ENCODE measurements at places on chromosomes 1 and 21. TPM values are rescaled to one million over a fixed set of nuclear protein-coding genes. Genes with fewer than 3 reads are reported as not detected.

DNA sequence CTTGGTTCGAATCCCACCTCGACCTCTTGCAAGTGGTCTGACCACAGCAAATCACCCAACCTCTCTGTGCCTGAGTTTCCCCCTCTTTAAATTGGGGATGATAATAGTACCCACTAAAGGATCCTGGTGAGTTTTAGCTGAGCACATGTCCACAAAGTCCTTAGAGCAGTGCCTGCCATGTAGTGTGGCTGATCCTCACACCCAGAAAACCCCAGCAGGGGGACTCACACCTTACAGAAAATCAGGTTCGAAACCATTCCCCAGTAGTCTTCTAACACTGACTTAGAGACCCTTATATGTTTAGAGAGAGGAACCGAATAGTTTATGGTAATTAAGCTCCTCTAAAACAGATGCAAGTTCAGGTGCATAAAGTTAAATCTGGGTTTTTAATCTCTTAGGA is 89.0 kb downstream of the CAMTA1 start:
- DNase-seq: no peak
- H3K4me3 ChIP-seq: no peak overlapping the region
- peak overlapping the region; percentile 40 for H3K27ac ChIP-seq

CLIC6 gene
- 19.0 TPM for total RNA-seq

DNA sequence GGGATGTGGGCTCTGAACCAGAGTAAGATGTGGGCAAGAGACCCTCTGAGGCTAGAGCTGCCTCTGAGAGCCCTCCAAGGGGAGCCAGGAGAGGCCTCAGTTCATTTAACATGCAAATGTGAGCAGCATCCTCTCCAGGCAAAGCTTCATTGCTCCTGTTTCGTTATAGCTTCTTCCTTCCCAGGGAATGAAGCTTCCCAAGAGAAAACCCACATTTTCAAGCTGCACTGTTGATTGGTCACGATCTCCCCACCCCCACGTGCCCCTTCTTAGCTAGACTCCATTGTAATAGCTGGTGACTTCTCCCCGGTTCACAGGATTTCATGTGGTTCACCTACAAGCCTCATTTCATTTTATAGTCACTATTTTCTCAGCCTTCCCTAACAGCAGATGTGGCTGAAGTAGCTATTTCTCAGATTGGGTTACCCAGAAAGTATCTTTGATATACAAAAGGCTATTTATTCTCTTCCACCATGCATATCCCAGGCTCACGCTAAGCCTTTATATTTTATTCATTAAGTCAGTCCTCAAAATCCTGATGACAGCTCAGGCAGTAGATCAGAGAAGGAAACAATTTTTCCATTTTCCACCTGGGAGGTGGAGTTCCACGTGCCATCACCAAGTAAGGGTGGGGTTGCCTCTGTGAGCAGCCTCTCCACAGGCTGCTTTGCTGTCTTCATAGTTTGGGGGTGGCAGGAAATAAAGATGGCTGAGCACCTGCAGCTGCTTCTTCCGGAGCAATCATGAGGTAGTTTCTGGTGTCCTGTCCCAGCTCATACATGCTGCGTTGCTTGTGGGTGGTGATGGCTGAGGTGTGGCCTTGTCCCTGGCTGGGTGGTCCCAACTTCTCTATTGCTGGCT is 178.3 kb upstream of the RAB4A start:
- no peaks in the 10 kb centered on the region for H3K36me3 ChIP-seq
- H3K4me3 ChIP-seq: no peak overlapping the region
- H3K27me3 ChIP-seq: no peaks in the 10 kb centered on the region
- H3K4me1 ChIP-seq: peaks cover 20% of the 10 kb centered on the region

DNA sequence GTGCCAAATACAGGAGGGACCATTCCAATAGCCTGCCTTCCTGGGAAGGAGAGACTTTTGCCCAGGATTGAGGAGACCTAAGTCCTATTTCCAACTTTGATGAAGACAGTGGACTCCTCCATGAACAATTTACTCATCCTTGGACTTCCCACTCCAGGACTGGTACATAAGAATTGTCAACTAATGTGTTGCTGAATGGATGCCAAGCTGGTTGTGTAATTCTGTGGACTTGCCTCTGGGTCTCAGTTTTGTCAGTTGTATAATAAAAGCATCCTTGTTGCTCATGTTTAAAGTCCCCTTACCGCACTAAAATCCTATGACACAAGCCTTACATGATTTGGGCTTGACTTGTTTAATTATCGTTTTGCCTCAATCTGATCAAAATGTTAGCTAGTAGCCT is 13.2 kb upstream of the ZP4 start:
- H3K27me3 ChIP-seq: no peaks in the 10 kb centered on the region
- H3K4me1 ChIP-seq: no peaks in the 10 kb centered on the region
- DNase-seq: no peak
- no peak overlapping the region for H3K27ac ChIP-seq
- H3K4me3 ChIP-seq: no peak overlapping the region
- no peaks in the 10 kb centered on the region for H3K36me3 ChIP-seq

GRCh38 chr1:212062832-212063438 is 27.4 kb downstream of the DTL start:
- no peak overlapping the region for H3K27ac ChIP-seq
- H3K4me3 ChIP-seq: no peak overlapping the region
- no peaks in the 10 kb centered on the region for H3K27me3 ChIP-seq
- DNase-seq: no peak
- no peaks in the 10 kb centered on the region for H3K4me1 ChIP-seq

All from spinal cord (tissue), 10 donors.